Stimulated activated CD8-positive, alpha-beta memory T cell treated with anti-CD3 and anti-CD28 coated beads, Interleukin-15, amount 100 ng/mL, for 1 hour (primary cell): ENCODE measurements at places on chromosomes 3 and 15.

GRCh38 chr3:113275583-113275928, 64.2 kb downstream of the BOC start:
- DNase-seq = no peak

DNA sequence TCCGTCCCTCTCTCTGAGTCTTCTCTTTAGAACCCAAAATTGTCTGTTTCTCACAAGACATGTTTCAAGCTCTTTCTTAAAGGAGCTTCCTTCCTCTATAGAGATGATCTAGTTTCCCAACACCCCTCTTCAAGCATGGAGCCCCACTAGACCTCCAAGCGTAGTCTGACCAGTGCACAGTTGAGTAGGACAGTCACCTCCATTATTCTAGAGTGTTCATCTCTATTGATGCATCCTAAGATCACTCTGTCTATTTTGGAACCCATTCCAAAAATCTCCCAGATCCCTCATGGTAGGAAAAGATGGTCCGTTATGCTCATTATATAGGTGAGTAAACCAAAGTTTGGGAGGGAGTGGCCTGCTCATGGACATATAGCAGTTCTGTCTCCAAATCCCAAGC, 4.1 kb upstream of the CAV3 start:
- no peak for DNase-seq

- DNase-seq = no peak
Measured at GRCh38 chr3:35705904-35706303, 66.6 kb downstream of the ARPP21 start.

- DNase-seq = no peak
Measured at GRCh38 chr3:167885277-167885676, 149.8 kb downstream of the SERPINI1 start.

GRCh38 chr3:14278799-14279625, 100.4 kb downstream of the LSM3 start:
- no peak for DNase-seq

- DNase-seq = no peak
Measured at GRCh38 chr3:25674670-25675069, 10.0 kb upstream of the TOP2B start.

DNA sequence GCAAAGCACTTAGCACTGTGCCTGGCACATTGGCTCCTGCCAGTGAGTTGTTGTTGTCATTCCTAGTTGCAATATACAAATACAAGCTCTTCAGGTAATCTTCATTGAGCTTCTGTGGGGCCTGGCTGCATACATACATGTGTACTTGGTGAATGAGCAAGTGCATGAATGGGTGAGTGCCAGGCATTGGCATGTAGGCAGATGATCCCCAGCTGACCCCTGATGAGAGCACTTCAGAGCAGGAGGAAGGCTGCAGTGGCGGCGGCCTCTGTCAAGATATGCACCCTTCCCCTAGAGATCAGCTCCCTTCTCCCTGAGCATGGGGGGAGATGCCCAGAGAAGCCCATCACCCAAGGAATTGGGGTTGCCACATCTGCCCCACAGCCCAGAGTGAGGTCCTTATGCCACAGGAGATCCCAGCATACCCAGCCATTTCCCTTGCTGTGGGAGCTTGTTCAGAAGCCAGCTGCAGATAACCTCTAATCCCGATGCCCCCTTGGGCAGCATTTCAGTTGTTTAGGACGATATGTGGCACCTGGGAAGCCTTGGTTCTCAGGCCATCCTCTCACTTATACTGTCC, 8.8 kb downstream of the CACNA2D3 start:
- no peak for DNase-seq

GRCh38 chr15:72784456-72784876, 908 bp upstream of the ADPGK start:
- no peak for DNase-seq

GRCh38 chr3:160811237-160811548, 55.2 kb downstream of the PPM1L start:
- DNase-seq = no peak

GRCh38 chr3:141411251-141411771, 43.0 kb downstream of the ZBTB38 start:
- no peak for DNase-seq

DNA sequence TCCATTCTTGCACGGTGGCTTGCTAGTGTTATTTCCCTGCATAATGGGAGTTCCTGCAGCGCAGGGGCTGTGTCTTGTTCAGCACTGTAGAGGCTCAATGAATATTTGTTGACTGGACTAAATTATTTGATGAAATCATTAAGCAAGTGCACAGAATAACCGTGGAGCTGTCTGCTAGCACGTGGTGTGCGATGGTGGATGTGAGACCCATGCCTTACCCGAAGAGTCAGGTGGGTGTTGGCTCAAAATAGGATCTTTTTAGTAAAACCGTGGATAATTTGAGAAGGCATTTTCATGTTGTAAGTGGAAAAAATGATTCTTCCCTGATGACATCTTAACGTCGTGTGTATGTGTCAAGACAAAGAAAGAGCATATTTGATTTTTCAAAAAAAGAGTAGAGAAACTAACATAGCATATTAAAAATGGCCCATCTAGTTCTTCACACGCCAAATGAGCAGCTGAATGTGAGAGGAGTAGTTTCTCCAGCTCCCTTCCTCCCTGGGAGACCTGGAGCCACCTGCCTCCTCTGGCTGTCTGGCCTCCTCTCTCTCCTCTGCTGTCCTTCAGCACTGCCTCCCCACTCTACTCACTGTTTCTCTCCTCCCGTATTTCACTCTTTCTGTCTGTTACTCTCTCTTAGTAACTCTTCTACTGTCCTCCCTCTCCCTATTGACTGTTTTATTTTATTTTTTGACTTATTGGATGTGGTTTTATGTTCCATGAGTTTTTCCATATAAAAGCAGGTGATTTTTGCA, 6.3 kb downstream of the FAM81A start:
- DNase-seq = no peak

DNA sequence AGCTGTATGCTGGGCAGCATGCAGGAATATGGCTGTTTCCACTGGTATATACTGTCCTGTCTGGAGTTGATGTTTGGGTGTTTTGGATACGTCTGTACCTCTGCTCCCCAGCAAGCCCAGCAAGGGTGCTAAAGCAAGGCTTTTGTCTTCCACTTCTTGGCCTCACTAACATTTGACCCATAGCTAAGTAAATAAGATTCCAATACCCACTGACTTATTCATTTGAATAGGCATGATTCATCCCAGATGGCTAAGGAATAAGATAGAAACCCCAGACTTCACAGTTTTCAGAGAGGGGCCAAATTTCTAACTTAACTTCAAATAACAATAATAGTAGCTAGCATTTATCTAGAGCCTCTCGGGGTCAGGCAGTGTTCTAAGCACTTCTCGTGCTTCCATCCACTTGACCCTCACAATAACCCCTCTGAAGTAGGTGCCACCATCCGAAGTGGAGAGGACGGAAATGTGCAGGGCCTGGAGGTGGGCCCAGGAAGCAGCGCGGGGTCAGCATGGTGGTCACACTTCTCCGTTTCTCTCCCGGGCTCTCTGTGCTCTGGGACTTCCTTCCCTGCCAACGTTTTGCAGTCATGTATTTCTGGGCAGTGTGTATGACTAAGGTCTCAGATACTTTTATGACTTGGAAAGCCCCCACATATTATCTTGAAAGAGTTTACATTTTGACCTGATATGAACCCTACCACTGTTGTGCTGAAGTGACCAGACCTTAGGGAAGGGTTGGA, 39.3 kb downstream of the LRRK1 start:
- no peak for DNase-seq

- DNase-seq = no peak
Measured at GRCh38 chr3:187263270-187263669, 28.3 kb downstream of the MASP1 start.

- no peak for DNase-seq
Measured at GRCh38 chr3:159824333-159824732, 164.3 kb upstream of the IL12A start.

GRCh38 chr3:61331929-61332552, 80.8 kb upstream of the FHIT start:
- no peak for DNase-seq

- DNase-seq = no peak
Measured at GRCh38 chr3:15449489-15450224, 22.3 kb downstream of the EAF1 start.

DNA sequence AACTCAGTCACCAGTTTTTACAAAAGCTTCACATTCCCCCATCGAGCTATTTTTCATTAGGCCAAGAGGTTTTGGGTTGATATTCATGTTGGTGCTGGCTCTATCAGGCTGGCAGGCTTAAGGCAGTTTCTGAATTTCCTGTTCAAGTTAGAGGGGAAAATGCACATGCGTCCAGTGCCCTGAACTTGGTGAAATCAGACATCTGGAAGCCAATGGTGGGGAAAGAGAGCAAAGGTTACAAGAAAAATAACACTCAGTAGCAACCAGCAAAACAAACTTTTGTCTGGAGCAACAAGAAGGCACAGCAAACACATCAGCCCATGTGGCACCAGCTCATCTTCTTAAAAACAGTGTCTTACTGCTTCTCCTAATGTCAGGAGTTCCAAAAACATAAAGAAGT, 155.6 kb upstream of the TSC22D2 start:
- DNase-seq = no peak

- DNase-seq = no peak
Measured at GRCh38 chr3:52225452-52226228, at the start of gene TLR9. TLR9 (minus strand) TSS chr3:52225645; CDS start chr3:52225529, 116 bp downstream.

DNA sequence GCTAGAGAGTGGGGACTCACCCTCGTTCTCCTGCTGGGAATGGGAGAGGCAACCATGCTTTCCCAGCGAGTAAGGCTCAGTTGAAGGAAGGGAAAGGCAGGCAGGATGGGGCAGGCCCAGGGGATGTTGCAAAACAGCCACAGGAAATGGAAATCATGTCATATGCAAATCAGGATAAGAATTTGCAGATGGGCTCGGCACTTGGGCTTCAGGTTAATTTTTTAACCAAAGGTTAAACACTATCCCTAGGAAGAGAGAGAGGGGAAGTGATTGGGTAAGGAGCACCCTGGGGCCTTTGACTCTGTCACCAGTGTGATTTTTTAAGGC, 14.6 kb upstream of the PLA2G4E start:
- DNase-seq = no peak

DNA sequence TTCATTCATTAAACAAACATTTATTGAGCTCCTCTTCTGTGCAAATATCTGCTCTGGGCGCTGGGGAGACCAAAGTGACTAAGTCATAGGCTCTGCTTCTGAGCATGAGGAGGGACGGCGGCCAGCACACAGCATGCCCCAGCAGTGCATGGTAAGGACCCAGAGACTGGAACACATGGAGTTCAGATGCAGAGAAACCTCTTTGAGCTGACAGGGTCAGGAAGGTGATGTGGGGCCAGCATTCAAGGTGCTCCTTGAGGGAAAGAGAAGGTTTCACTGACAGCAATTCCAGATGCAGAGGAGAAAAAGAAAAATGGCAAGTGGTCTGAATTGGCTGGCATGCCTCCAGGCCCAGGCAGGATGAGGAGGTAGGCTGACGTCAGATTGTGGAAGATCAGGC, 234.5 kb downstream of the UACA start:
- DNase-seq = no peak

DNA sequence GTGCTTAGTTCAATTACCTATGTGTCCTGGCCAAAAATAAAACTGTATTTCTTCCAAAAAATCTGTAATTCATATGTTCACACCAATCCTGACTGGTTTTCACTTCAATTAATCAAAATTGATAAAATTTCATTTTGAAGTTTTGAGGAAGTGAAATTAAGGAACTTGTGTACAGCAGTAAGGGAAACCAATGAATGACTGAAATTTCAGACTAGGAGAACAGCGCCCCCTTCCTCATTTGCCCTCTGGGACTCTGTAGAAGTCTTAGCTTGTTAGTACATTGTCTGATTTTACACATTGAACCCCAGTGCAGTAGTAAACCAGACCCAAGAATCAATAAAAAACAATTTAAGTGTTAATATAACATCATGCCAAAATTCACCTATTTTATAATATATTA, 495.3 kb upstream of the AGTR1 start:
- DNase-seq = no peak

DNA sequence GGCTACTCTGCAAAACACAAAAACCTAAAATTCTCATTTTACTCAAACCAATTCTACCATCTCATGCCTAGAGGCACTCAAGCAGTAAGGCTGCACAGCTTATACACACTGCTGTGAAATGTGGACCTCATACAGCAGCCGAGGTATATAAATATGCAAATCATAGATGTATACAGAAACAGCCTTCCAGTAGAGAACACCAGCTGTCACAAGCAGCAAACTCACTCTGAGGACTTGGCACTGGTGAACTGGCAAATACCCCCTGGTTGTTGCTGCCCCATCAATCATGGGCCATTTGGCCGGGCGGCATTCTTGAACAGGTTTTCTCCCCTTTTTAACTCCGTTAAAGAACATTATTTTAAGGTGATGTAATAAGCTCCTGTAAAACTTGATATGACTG, 378.0 kb downstream of the LSAMP start:
- DNase-seq = no peak

- DNase-seq = no peak
Measured at GRCh38 chr3:47008234-47008796, 28.8 kb downstream of the NBEAL2 start.

- DNase-seq = no peak
Measured at GRCh38 chr3:137845666-137846065, 81.6 kb downstream of the SOX14 start.

DNA sequence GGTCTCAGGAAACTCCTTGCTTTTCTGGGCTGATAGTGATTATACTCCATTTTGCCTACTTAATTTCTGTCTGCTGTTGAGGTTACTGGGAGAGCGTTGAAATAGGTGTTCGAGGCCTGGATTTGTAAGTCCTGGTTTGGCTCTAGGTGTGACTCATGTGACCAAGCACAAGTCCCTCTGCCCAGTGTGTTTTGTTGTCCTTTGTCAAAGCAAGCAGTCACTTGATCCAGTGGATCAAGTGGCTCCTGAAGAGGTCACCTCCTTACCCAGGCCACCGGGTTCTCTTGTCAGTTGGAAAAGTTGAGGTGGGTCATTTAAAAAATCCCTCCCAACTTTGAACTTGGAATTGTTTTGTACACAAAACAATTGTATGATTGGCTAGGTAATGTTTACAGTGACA, 70.0 kb downstream of the LPP start:
- DNase-seq = no peak

- no peak for DNase-seq
Measured at GRCh38 chr3:83457551-83457950, 1501.2 kb upstream of the CADM2 start.

- DNase-seq = peak; percentile 37
Measured at GRCh38 chr3:122560680-122561079, 3.4 kb downstream of the PARP9 start.

DNA sequence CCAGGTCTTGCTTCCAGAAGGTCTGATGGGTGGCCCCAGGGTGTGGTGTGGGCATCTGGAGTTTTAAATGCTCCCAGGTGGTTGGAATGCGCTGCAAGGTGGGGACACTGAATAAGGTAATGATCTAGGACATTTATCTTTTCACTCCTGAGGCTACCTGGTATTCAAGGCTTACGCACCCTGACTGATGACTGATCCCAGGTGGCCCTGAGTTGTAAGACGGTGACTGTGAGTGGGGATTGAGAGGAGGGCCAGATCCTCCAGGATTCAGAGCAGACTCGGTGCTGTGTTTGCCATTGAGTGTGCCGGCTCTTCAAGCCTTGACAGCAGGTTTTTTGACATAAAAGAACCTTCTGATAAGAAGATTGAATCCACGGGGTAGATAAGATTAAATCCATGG, 40.3 kb downstream of the SLC6A20 start:
- no peak for DNase-seq
